ENCODE measurements at places on chromosomes 7 and 10.

- DNase-seq = no peak
Measured at GRCh38 chr10:97546456-97547270, 25.9 kb upstream of the ANKRD2 start.

DNA sequence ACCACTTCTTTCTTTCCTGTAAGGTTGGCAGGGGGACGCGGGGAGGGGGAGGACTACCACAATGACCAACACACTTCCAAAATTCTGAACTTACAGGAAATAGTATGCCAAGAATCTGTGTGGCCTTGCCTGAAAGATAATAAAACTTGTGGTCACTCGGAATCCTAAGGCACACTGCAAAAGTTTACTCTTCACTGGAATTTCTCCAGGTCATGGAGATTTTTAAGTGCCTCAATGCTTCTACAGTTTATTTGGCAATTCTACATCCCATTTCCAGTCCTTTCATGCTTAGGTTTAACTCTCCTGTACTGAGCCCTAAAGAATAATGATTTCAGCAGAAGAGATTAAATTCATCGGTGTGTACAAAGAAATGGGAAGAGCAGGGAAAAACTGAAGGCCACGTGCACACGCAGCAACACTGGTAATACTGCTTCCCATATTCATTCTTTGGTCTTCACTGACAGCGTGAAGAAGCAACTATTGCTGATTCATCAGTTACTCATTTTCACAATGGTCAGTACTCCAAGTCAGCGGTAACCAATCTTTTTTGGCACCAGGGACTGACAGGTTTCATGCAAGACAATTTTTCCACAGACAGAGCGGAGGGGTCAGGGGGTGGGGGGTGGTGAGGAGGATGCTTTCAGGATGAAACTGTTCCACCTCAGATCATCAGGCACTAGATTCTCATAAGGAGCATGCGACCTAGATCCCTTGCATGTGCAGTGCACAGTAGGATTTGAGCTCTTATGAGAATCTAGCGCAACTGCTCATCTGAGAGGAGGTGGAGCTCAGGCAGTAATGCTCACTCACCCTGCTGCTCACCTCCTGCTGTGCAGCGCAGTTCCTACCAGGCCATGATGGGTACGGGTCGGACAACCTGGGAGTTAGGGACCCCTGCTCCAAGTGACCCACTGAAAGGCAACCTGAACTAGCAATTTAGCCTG lies 9.8 kb downstream of the LARP4B start:
- no peak for DNase-seq

GRCh38 chr10:105925045-105925785 lies 1239.3 kb downstream of the SORCS1 start:
- no peak for DNase-seq

DNA sequence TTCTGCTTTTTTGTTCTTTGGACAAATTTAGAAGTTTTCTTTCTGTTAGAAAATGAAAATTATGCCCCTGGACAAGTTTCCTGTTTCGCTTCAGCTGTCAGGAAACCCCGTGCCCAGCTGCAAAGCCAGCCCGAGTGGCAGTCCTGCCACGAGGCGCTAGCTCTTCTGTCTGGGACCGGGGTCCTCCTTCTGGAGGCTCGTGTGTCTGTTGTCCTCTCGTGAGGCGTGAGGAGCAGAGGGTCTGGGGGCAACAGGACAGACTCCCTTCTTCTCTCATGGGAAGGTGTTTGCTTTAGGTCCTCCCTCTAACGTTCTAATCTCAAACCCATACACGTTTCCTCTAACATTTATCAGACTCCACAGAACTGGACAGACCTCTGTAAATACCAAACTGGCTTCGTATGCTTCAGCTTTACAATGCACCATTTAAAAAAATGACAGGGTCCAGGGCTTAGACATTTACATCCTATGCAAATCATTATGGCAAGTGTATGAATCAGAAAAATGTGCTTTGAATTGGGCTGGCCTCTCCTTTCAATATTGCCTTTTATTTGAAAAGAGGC lies 184.5 kb upstream of the SHH start:
- DNase-seq = no peak

- DNase-seq = no peak
Measured at GRCh38 chr10:24091256-24091655, 117.7 kb upstream of the KIAA1217 start.

- DNase-seq = no peak
Measured at GRCh38 chr7:122919643-122920181, 33.5 kb upstream of the CADPS2 start.

- DNase-seq = peak; percentile 43
Measured at GRCh38 chr10:21534604-21535493, 817 bp downstream of the MLLT10 start.

- DNase-seq = no peak
Measured at GRCh38 chr7:28155964-28156363, 24.6 kb downstream of the JAZF1 start.

- DNase-seq = no peak
Measured at GRCh38 chr10:32189400-32190084, 133.3 kb upstream of the KIF5B start.

DNA sequence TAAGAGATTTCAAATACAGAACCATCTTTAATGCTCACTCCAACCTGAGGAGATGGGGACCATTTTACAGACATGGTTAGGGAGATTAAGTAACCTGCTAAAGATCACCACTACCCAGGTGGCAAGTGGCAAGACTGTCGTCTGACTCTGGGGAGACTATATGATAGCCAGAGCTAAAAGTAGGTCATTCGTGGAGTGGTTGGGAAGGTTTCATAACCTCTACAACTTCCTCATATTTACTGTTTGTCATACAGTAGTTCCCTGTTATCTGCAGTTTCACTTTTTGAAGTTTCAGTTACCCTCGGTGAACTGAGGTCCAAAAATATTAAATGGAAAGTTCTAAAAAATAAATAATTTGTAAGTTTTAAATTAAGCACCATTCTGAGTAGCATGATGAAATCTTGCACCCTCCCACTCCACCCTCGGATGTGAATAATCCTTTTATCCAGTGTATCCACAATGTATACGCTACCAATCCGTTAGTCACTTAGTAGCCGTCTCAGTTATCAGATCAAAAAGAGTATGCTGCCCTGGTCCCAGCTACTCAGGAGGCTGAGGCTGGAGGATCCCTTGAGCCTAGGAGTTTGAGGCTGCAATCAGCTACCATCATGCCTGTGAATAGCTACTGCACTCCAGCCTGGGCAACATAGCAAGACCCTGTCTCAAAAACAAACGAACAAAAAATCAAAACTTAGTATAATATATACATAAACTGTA lies 14.9 kb upstream of the LGI1 start:
- no peak for DNase-seq

DNA sequence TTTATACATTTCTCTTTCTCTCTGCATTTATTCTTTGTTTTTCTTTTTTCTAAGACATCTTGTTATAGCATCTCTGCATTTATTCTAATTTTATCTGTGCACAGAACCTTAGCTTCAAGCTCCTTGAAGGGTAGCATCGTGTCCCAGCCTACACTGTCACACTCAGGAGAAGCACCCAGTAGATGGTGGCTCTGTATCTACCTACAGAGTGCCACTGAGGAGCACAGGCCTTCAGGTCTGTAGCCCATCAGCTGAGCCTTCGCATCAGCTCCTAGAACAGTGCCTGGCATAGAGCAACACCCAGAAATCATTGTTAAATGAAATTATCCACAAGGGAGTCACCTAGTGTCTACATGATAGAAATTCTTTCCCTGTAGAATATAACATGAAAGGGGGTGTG lies 203.0 kb upstream of the KLF14 start:
- DNase-seq = no peak

- no peak for DNase-seq
Measured at GRCh38 chr7:17005271-17005670, 123.5 kb upstream of the AGR3 start.

DNA sequence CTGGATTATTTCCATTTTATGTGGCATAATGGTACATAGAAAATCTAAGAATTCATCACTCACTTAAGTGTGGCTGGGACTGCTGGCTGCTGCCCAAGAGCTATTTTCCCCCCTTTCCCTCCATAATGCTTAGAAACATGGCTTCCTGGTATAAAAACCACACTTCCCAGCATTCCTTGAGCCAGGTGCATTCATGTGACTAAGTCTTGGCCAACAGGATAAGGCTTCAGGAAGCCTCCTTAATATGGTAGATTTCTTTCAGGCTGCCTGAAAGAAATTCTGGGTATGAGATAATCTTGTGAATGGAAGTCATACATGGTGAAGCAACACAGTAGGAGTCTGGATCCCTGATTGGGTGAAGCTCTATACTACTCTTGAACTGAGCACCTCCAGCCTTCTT lies 178.0 kb downstream of the JAZF1 start:
- DNase-seq = no peak

GRCh38 chr7:18536486-18536885 lies 40.9 kb downstream of the HDAC9 start:
- no peak for DNase-seq

DNA sequence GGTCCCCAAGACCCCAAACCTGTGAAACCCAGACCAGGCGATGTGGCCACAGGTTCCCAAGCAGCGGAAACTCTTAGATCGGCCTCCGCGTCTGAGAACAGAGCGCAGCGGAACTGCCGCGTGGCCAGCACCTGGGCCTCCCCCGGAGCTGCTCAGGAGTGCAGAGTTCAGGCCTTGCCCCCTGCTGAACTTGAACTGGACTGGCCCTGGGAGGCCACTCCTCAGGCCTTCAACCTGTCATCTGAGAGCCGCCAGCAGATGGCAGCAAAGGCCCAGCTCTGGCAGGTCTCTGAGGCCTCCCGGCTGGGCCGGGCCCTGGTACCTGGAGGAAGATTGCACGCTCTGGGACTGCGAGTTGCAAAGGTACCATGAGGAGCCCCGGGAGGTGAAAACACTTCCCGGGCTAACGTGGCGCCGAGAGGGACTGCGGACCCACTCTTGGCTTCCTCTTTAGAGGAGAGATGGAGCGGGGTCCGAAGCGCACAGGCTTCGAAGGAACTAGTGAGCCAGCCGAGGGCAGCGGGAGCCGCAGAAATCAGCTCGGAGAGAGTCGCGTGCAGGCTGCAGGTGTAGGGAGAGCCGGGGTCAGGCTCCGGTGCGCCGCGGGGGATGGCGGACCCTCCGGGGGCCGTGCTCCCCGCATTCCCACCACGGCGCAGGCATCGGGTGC lies 89.2 kb downstream of the PAXIP1 start:
- peak; percentile 91 for DNase-seq

DNA sequence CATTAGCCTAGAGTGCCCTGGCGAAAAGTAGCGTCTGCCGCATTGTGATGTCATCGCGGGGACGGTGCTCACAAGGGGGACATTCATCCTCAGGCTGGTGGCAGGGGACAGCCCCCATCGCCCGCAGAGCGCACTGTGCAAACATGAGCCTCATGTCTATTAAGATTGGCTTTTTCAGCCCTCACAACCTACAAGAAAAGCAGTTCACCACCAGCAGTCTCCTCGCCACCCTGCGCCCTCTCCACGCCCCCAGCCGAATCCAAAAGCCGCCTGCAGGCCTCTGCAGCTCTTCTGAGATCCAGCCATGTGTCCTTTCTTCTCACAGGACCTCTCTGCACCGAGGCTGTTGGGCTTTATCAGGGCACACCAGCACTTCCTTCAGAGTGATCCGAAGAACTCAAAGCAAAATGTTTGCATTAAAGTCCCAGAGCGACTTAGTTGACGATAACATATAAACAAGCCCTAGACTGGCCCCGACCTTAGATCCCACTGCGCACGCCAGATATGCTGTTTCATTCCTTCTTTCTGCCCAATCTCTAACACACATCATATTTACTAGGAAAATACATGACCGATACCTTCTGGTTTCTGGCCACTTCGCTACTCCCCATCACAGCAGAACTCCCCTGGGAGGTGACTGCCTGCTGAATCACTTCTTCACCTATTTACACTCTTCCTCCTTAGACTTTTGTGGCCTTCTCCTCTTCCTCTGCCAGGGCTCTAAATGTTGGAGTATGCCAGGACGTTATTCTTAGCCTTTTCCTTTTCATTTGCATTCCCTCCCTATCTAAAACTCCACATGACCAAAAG lies 206.0 kb upstream of the SH2B2 start:
- DNase-seq = no peak
